Activated naive CD8-positive, alpha-beta T cell treated with anti-CD3 and anti-CD28 coated beads, Interleukin-2, amount 10 ng/mL, durations not matched to agents 7 days and 5 days (primary cell): ENCODE measurements at places on chromosomes 2 and 18. TPM values are rescaled to one million over a fixed set of nuclear protein-coding genes. Genes with fewer than 3 reads are reported as not detected.

- peaks cover 21% of the 10 kb centered on the region for H3K4me1 ChIP-seq
- no peak overlapping the region for H3K4me3 ChIP-seq
- peak overlapping the region; percentile 30 for H3K27ac ChIP-seq
- no peak for DNase-seq
Observed at GRCh38 chr2:12059616-12060441, 313.4 kb downstream of the LPIN1 start.

The CHRNG gene
- total RNA-seq: not detected

The ZC3H15 gene
- 64.7 TPM for total RNA-seq

GRCh38 chr2:96115631-96116423 is 544 bp downstream of the ADRA2B start:
- no peaks in the 10 kb centered on the region for H3K36me3 ChIP-seq
- no peak overlapping the region for H3K27ac ChIP-seq
- H3K4me1 ChIP-seq: peaks cover 15% of the 10 kb centered on the region

DNA sequence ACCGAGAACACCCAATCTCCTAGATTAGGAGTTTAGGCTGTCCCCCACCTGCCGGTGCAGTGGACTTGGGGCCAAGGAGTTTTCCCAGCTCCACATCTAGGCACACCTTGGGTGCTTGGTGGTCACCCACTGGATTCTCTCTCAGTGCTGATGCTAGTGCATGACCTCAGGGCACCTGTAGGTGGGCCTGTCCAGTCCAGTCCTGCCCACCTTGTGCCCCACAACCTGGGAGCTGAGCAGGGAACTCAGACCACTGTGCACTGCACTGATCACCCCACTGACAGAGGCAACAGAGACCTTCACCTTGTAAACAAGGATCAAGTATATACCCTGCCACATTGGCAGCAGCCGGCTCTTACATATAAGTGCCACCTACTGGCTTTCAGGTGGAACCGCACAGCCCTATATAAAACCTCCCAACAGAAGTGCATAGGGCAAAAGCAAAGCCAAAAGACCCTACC is 12.7 kb upstream of the CDH19 start:
- H3K27ac ChIP-seq: no peak overlapping the region
- H3K27me3 ChIP-seq: no peaks in the 10 kb centered on the region
- no peaks in the 10 kb centered on the region for H3K36me3 ChIP-seq
- no peaks in the 10 kb centered on the region for H3K4me1 ChIP-seq
- no peak overlapping the region for H3K4me3 ChIP-seq
- DNase-seq: no peak

DNA sequence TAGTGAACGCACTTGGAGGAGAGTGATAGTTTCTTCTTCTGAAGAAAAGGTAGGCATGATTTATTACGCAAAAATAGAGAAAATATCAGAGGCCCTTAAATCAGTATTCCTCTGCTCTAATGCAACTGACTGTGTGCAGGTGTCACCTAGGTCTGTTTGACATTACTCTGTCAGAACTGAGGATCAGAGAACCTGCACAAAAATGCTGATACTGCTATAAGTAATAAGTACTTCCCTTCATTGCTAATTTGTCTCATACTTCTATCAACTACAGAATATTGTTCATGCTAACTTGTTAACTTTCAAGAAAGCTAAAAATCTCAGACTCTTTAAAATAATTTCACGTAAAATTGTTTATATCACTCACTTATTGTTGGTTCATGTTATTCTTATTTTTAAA is 358.5 kb downstream of the ZNF804A start:
- H3K36me3 ChIP-seq: no peaks in the 10 kb centered on the region
- H3K4me3 ChIP-seq: no peak overlapping the region
- DNase-seq: no peak
- no peaks in the 10 kb centered on the region for H3K4me1 ChIP-seq

The C2orf72 gene
- 0.47 TPM for total RNA-seq

The UGT1A4 gene
- not detected for total RNA-seq

- peaks cover 3% of the 10 kb centered on the region for H3K4me1 ChIP-seq
- H3K36me3 ChIP-seq: peaks cover 3% of the 10 kb centered on the region
- H3K27ac ChIP-seq: no peak overlapping the region
- no peak for DNase-seq
- no peaks in the 10 kb centered on the region for H3K27me3 ChIP-seq
Observed at GRCh38 chr2:101241158-101241557, 11.5 kb upstream of the CNOT11 start.

DNA sequence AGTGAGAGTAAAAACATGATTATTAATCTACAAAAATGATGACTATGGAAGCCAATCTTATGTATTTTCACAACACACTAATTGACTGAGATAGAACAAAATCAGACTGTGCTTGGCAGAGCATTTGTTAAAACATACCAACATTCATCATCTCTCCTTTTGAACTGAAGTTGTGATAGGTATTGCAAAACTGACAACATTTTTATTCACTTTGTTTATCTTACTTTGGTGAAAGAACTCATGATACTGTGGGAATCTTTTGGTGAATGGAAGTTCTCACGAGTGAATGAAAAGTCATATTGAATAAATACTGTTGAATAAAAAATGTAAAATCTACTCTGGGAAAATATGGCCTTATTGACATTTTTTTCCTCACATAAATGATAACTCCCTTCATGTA is 1430.2 kb upstream of the PIK3C3 start:
- H3K27ac ChIP-seq: no peak overlapping the region
- H3K36me3 ChIP-seq: no peaks in the 10 kb centered on the region
- H3K27me3 ChIP-seq: no peaks in the 10 kb centered on the region
- no peak overlapping the region for H3K4me3 ChIP-seq

The CHST10 gene
- total RNA-seq: 6.4 TPM

DNA sequence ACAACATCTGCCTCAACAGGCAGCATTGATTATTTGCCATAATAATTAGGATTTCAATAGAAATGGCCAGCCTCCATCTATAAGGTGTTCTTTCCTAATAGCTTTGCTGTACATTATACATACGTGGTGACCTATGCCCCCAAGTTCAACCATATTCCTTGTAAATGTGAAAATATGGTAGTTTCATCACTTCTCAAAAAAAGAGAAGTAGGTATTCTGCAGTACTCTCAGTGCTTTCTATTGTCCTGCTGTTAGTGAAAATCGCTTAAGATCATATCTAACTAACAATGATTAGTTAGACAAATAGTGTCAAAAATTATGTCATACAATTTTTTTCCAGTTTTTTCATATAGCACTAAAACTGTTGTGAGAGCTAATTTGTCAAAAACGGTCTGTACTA is 79.6 kb downstream of the SLC4A10 start:
- H3K27ac ChIP-seq: no peak overlapping the region
- no peak overlapping the region for H3K4me3 ChIP-seq
- H3K27me3 ChIP-seq: peaks cover 14% of the 10 kb centered on the region
- DNase-seq: no peak
- H3K4me1 ChIP-seq: peaks cover under 1% of the 10 kb centered on the region

The SLC4A5 gene
- 6.6 TPM for total RNA-seq

GRCh38 chr2:82665691-82666090 is 1793.4 kb downstream of the SUCLG1 start:
- H3K27me3 ChIP-seq: no peaks in the 10 kb centered on the region
- no peak for DNase-seq
- H3K27ac ChIP-seq: no peak overlapping the region

The TNFAIP6 gene
- not detected for total RNA-seq

- H3K4me1 ChIP-seq: peaks cover 25% of the 10 kb centered on the region
- peaks cover 75% of the 10 kb centered on the region for H3K27me3 ChIP-seq
- DNase-seq: no peak
Observed at GRCh38 chr2:104857262-104858005, 3.5 kb downstream of the POU3F3 start.

DNA sequence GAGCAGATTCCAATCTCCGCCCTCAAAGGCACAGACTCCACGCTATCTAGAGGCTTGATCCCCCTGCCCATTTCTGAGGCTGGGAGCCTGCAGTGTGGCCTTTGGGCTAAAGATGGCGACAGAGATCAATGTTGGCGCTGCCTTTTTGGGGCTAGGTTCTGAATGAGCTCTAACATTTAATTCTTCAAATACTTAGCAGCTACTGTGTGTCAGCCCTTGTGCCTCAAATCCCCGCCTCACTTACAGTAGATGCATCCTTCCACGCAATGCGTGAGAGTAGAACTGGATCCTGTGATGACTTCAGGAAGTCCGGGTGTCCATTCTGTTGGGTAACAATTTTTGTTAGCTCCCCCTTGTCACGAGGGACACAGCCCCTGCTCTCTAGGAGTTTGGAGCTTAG is 12.4 kb downstream of the IL1F10 start:
- no peak overlapping the region for H3K27ac ChIP-seq
- no peaks in the 10 kb centered on the region for H3K36me3 ChIP-seq
- no peak overlapping the region for H3K4me3 ChIP-seq
- H3K27me3 ChIP-seq: peaks cover 14% of the 10 kb centered on the region

DNA sequence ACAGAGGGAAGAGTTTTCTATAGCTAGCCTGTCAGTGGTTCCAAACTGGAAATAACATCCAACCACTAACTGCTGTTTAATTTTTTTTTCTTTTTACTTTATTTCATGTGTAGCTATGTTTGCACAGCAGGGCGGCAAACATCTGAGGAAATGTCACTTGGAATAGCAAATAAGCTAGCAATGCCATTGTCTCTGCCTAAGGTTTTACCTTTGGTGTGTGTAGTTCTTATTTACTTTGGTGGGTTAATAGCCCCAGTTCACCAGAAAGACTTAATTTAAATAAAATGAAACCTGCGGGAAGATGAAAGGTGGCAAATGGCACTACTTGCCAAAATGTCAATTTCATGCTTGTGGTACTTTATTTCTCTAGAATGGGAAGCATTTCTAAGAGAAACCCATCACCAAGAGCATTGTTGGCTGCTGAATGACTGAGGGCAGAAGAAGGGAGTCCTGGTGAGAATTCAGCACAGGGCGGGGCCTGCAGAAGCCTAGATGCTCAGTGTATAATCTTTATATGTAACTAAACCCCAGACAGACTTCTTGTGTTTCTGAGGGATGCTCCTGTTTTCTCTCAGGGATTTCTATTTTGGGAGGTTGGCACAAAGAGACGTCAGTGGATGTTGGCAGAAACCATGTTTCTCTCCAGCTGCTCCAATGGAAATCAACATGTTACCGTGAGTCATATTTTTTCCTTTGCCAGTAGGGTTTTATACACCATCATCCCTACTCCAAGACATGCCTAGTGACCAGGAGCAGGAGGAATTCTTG is 300.4 kb upstream of the NT5C1B start:
- no peaks in the 10 kb centered on the region for H3K36me3 ChIP-seq
- no peaks in the 10 kb centered on the region for H3K4me1 ChIP-seq
- no peak overlapping the region for H3K4me3 ChIP-seq
- no peak for DNase-seq
- H3K27ac ChIP-seq: no peak overlapping the region
- H3K27me3 ChIP-seq: no peaks in the 10 kb centered on the region

GRCh38 chr18:48422947-48423378 is 13.8 kb upstream of the ZBTB7C start:
- peaks cover 66% of the 10 kb centered on the region for H3K27me3 ChIP-seq
- H3K27ac ChIP-seq: no peak overlapping the region
- H3K4me3 ChIP-seq: no peak overlapping the region
- no peaks in the 10 kb centered on the region for H3K36me3 ChIP-seq

DNA sequence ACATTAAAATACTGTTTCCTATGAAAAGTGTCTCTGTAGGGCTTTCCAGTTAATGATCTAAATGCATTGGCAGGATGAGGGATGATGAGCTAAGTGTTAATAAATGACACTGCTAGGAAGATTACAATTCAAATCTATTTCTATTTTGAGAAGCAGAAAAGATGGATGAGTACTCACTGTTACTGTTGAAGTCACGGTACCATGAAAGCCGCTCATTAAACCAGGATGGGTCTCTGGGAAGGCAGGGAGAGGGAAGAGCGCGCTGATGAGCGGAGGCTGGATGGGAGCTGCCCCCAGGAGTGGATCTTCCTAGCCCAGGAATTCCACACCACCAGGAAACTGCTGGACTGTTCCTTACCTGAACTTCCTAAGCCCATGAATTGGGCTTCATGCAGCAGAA is 27.1 kb upstream of the TXNDC2 start:
- no peak for DNase-seq
- no peak overlapping the region for H3K27ac ChIP-seq
- H3K36me3 ChIP-seq: no peaks in the 10 kb centered on the region
- peaks cover 2% of the 10 kb centered on the region for H3K27me3 ChIP-seq

GRCh38 chr18:286515-287310 is 18.9 kb upstream of the THOC1 start:
- H3K4me3 ChIP-seq: no peak overlapping the region
- peaks cover 6% of the 10 kb centered on the region for H3K27me3 ChIP-seq
- no peak for DNase-seq
- no peak overlapping the region for H3K27ac ChIP-seq
- no peaks in the 10 kb centered on the region for H3K4me1 ChIP-seq
- no peaks in the 10 kb centered on the region for H3K36me3 ChIP-seq

GRCh38 chr2:10654069-10654468 is 35.7 kb downstream of the NOL10 start:
- H3K27ac ChIP-seq: peak overlapping the region; percentile 34
- DNase-seq: no peak
- peak overlapping the region; percentile 8 for H3K4me3 ChIP-seq
- H3K27me3 ChIP-seq: no peaks in the 10 kb centered on the region
- peaks cover 43% of the 10 kb centered on the region for H3K36me3 ChIP-seq

The DQX1 gene
- total RNA-seq: 0.39 TPM

DNA sequence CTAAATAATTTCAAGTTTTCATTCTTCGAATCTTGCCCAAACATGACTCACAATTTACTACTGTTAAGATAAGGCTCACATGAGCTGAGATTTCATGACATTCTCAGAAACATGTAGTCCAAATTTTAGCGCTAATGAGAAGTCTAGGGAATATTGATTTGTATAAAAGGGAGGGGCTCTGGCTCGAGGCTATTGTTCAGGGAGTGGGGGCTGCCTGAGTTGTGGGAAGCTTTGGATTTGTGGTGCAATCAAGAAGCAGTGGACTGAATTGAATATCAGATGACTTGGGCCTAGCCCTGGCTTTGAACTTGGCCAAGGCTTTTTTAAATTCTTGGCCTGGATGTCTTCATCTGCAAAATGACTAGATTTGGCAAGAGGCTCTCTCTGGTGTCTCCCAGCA is 674.9 kb upstream of the FANCL start:
- no peak overlapping the region for H3K4me3 ChIP-seq
- no peak for DNase-seq
- H3K36me3 ChIP-seq: no peaks in the 10 kb centered on the region
- H3K27ac ChIP-seq: no peak overlapping the region

The RTP5 gene
- 0.53 TPM for total RNA-seq

The TCF7L1 gene
- total RNA-seq: not detected

GRCh38 chr2:128164311-128164710 is 73.3 kb downstream of the UGGT1 start:
- DNase-seq: no peak
- H3K27ac ChIP-seq: no peak overlapping the region
- peaks cover 28% of the 10 kb centered on the region for H3K36me3 ChIP-seq
- H3K4me3 ChIP-seq: no peak overlapping the region
- H3K27me3 ChIP-seq: no peaks in the 10 kb centered on the region
